M059J (cell line): ENCODE measurements at places on chromosomes 13 and 19. TPM values are rescaled to one million over a fixed set of nuclear protein-coding genes. Genes with fewer than 3 reads are reported as not detected.

DNA sequence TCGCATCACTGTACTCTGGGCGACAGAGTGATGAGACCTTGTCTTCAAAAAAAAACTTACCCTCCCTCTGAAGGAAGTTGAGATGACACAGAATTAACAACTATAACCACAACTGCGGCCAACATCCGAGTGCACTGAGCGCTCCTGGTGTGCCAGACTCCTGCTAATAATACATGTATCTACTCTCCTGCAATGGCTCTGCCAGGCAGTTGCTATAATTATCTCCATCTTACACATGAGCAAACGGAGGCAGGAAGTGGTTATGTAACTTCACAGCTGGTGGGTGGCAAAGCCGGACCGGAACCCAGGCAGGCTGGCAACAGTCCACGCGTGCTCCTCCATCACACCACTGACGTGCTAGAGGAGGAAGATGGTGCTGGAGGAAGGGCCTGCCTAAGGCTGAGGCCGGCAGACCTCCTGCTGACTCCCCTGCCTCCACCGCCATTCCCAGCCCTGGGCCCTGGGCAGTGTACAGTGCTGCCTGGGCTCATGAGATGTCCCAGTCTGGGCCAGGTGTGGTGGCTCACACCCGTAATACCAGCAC lies 12.6 kb downstream of the XRCC1 start:
- DNase-seq = peak; percentile 99

- no peak for DNase-seq
Measured at GRCh38 chr13:65026505-65026904, 2203.6 kb downstream of the PCDH9 start.

Gene CEACAM16
- total RNA-seq = not detected in 2 replicates

Gene ZNF880
- total RNA-seq = 16.5 and 17.0 TPM in 2 replicates

DNA sequence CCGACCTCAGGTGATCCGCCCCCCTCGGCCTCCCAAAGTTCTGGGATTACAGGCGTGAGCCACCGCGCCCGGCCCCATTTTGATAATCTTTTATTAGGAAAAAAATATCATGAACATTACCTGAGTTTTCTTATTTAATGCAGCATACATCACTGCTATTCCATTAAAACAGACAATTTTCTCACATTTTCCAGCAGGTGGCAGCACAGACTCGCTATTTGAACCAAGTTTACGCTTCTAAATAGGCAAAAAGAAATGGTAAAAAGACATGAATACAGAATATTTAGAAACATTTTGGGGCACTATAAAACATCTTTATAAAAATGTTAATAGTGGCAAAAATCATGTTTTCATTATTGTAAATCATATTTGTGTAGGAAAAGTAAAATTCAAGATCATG lies 903.1 kb downstream of the SLITRK6 start:
- DNase-seq = peak; percentile 53

DNA sequence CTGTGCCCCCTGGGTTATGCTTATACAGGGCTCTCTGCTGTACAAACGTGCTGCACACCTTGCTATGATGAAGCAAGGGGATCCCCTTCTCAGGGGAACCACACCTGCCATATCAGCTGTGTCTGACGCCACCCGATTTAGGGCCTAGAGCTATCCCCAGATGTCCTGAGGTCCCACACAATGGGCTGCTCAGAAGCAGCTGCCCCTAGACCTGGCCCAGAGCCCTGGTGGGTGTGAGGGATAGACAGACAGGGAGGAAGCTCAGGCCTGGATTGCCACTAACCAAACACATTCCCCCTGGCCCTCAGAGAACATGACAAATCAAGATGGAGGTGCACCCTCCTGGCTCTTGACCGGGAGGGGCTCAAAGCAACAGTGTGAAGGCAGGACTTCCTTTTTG lies 59.3 kb downstream of the TSHZ3 start:
- DNase-seq = no peak

DNA sequence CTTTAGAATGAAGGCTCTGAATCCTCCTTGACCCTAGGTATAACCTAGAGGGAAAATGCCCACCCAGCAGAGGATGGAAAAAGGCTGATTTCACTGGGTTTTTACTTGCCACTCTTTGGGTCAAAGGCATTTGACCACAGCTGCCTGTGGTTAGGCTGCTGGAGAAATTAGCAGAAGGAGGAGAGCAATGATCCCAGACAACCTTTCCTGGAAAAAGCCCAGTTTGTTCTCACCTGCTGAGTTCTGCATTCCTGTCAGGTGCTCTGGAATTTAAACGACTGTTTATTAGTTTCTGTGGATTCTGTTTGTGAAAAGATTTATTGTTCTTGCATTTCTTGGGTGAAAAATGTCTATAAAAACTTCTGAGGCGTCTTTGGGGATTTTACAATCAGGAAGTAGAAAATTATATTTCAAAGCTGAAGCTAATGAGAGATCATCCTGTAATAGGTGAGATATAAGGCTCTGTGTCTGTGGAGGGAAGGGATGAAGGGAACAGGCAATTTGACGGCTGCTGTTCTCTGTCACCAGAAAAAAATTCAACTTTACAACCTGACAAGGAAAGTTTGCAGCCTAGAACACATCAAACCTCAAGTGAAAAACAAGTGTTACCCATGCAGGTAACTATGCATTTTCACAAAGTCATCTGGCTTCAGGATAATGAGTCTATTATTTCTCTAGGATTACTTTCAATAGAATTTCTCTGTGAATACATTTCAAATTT lies 519.7 kb downstream of the DIAPH3 start:
- DNase-seq = peak; percentile 5

DNA sequence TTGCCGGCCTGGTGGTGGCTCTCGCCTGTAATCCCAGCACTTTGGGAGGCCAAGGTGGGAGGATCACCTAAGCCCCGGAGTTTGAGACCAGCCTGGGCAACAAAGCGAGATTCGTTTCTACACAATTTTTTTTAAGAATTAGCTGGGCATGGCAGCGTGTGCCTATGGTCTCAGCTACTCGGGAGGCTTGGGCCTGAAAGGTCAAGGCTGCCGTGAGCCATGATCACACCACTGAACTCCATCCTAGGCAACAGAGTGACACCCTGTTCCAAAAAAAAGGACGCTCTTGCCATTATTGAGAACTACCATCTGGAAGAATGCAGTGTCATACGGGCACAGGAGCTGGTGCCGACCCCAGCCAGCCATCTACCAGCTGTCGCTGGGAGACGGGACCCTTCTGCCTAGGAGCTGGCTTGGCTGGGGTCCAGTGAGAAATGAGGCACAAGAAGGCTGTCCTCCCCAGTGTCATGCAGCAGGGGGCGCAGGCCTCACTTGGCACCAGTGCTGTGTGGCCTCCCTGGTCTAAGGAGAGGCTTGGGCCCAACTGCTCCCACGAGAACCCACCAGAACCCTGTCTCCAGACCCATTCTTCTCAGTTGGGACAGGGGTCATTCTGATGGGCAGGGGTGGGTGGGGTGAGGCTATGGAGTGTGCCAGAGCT lies 12.2 kb upstream of the RELB start:
- DNase-seq = peak; percentile 45

- no peak for DNase-seq
Measured at GRCh38 chr13:40333226-40333625, 333.2 kb downstream of the FOXO1 start.
